ENCODE measurements at places on chromosomes 12 and 14. TPM values are rescaled to one million over a fixed set of nuclear protein-coding genes. Genes with fewer than 3 reads are reported as not detected.

Gene MGP
- polyA plus RNA-seq, result not detected

Gene PROX2
- polyA plus RNA-seq, result 0.05 TPM

Gene BDKRB2
- not detected for polyA plus RNA-seq

Gene RPS26
- 717 TPM for polyA plus RNA-seq

Gene LETMD1
- 32.4 TPM for polyA plus RNA-seq

Gene ESRRB
- not detected for polyA plus RNA-seq

Gene DAO
- polyA plus RNA-seq, result not detected

Gene NDRG2
- polyA plus RNA-seq, result 29.2 TPM

Gene EAPP
- polyA plus RNA-seq, result 103 TPM

Gene DDHD1
- 6.7 TPM for polyA plus RNA-seq

Gene ANG
- 0.40 TPM for polyA plus RNA-seq

Gene SERPINA6
- polyA plus RNA-seq, result not detected

Gene ACOT4
- polyA plus RNA-seq, result 1.8 TPM

Gene DNAI7
- polyA plus RNA-seq, result 0.48 TPM

Gene KRT74
- not detected for polyA plus RNA-seq

Gene FAM222A
- polyA plus RNA-seq, result 0.08 TPM

Gene PTGER2
- polyA plus RNA-seq, result 67.7 TPM

Gene KLRB1
- polyA plus RNA-seq, result 1.9 TPM

Gene RNU4-1
- not detected for polyA plus RNA-seq

Gene PTPRO
- polyA plus RNA-seq, result 5.8 TPM

Gene PPFIBP1
- 3.4 TPM for polyA plus RNA-seq

Gene L3HYPDH
- polyA plus RNA-seq, result 6.1 TPM

Gene ANP32D
- polyA plus RNA-seq, result not detected

Gene RASSF3
- 4.4 TPM for polyA plus RNA-seq

Gene TMBIM6
- polyA plus RNA-seq, result 916 TPM

Gene TEX52
- not detected for polyA plus RNA-seq

Gene TMEM30B
- polyA plus RNA-seq, result 5.7 TPM

Gene CD163
- 0.05 TPM for polyA plus RNA-seq

Gene TMEM119
- polyA plus RNA-seq, result 0.59 TPM

Gene MYF5
- not detected for polyA plus RNA-seq

Gene ADIPOR2
- polyA plus RNA-seq, result 2.2 TPM

Data from naive thymus-derived CD4-positive, alpha-beta T cell (primary cell).